ENCODE measurements at places on chromosomes 13 and 19. TPM values are rescaled to one million over a fixed set of nuclear protein-coding genes. Genes with fewer than 3 reads are reported as not detected.

DNA sequence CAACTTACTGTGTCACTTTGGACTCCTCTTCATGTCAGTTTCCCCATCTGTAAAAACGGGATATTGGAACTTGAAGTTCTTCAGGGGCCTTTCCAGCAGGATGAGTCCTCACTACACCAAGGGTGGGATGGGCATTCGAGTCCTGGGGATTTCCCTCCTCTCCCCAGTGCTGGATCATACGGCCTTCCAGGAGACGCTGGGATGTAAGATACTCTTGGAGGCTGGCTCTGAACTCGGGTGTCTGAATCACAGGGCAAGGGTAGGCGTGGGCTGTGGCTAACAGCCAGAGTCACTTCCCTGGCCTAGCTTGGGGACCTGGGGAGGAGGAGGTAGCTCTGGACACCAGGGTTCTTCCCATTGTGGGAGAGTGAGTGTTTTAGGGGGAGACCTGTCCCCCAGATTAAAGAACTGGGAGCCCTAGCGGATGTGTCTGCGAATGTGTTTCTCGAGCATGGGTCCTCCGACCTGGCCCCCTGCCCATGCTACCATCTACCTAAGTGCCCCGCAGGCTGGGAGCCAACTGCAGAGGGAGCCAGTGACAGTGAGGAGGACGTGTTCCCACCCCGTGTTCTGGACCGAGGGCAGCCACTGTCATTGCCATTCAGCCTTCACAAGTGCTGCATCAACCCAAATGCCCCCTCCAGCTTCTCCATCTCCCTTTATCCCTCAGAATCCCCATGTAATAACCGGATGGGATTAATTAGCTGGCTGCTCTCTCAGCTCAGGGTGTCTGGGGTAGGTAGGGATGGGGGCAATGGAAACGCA, 2.4 kb upstream of the CYTH2 start:
- DNase-seq = no peak

GRCh38 chr19:31875591-31875990, 469.8 kb upstream of the ZNF507 start:
- DNase-seq = no peak

Gene CYP2A7
- total RNA-seq = 0.10 TPM

Gene LENG9
- 1.2 TPM for total RNA-seq

DNA sequence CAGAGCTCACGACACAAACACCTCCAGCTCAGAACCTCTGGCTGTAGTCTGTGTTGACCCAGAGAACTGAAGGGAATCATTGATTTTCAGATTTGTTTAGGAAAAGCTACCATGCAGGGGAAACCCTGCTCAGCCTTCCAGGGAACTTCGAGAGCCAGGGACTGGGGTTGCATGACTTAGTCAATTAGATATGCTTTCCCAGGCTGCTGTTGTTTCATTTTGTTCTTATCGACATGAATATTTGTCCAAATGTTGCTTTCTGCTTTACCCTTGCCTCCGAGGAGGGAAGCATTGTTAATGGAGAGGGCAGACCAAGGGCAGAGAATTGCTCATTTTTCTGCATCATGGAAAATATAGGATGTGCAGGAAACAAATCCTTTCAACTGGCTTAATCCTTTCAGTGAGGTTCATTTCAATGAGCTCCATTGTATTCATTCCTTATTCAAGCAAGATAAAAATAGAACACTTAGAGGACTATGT, 82.5 kb downstream of the KLF5 start:
- DNase-seq = peak; percentile 42

DNA sequence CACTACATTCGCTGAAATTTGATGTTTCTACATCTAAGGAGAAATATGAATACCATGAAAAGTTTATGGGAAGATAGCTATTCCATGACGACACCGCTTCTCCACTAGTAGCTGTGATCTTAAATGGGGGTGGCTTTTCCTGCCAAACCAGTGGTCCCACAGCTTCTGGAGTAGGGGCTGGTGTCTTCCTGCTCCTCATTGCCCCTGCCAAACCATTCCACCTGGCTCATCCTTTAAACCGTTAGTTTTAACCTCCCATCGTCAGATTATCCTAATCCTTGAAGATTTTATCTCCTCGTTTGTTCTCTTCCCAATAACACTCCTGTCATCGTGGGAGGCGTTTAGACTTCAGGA, 568 bp upstream of the ZNF230 start:
- DNase-seq = no peak

Gene CRTC1
- total RNA-seq = 7.8 TPM

DNA sequence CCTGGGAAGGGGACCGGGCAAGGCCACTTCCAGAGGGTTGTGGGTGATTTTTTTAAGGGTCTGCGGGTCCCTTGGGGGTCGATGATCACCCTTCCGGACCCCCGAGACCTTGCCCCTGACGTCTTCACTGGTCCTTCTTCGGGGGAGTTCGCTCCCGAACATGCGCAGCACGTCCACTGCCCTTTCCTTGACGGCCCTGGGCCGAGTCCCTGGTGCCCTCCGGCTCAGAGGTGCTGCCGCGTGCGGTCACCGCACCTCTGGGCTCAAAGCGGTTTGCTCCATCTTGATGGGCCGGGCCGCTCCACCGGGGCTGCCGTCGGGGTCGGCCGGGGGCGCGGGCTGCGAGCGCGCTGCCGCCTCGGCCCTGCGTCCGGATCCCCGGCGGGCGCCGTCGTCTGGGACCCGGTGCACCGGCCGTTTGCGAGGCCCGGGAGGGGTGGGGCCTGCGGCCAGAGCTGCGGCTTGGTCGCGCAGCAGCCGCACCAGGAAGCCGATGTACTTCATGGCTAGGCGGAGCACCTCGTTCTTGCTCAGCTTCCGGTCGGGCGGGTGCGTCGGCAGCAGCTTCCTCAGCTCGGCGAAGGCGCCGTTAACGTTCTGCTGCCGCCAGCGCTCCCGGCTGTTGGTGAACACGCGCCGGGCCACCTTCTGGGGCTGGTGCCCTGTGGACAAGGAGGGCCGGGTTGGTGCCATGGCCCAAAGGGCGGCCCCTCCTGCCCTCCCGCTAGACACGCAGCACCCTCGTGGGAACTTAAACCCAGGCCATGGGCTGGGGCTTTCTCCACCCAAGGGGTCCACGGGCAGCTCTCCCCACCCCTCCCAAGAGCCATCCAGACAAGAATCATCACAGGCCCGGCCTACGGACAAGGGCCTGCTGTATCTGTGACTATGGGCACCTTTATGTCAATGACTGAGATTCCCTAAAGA, 3.3 kb downstream of the LYL1 start:
- peak; percentile 73 for DNase-seq

DNA sequence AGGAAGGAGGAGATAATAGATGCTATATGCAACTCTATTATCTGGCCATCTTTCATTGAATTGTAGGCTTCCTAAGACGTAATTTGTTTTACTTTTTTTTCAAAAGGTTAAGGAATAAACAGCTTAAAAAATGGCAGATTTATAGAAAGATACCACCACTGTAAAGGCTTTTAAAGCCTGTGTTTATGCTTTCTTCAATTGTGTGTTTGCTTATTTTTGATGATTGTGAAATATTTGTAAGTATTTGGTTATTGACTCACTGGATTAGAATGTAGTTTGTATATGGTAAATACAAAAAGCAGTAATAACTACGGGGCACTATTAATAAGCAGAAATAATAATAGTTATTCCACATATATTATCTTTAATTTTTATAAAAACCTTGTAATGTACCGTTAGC, 437.9 kb downstream of the KLF5 start:
- DNase-seq = no peak

GRCh38 chr13:67275351-67275960, 45.3 kb upstream of the PCDH9 start:
- DNase-seq = no peak

GRCh38 chr13:70249332-70250064, 141.2 kb upstream of the KLHL1 start:
- DNase-seq = no peak

GRCh38 chr13:40968416-40969000, 50.6 kb downstream of the ELF1 start:
- DNase-seq = no peak

Gene RFXAP
- total RNA-seq = 12.5 TPM

DNA sequence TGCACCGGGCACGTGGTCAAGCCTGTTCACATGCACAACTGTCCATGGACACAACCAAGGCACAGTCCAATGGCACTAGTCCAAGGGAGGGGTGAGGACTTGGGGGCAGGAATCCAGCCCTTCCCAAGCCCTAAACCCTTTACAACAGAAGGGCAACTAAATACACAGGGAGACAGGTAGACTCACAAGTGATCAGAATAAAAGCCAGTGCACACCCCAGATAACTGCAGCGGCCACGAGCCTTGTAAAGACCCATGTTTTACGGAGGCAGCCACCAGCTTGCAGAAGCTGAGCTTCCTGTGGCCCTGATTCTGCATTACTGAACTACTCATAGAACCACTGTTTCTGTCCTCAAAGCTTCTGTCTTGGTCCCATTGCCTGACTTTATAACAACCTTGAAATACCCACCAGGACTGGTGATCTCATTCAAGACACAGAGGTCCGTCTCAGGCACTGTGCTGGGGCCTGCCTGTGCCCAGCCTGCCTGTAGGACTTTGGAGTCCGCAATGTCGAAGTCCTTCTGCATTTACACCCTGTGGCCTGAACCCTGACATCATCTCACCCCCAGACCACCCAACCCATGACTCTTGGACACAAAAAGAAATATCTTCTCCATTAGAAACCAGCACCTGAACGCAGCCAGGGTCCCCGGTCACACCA, 181.2 kb downstream of the COL4A1 start:
- DNase-seq = no peak

DNA sequence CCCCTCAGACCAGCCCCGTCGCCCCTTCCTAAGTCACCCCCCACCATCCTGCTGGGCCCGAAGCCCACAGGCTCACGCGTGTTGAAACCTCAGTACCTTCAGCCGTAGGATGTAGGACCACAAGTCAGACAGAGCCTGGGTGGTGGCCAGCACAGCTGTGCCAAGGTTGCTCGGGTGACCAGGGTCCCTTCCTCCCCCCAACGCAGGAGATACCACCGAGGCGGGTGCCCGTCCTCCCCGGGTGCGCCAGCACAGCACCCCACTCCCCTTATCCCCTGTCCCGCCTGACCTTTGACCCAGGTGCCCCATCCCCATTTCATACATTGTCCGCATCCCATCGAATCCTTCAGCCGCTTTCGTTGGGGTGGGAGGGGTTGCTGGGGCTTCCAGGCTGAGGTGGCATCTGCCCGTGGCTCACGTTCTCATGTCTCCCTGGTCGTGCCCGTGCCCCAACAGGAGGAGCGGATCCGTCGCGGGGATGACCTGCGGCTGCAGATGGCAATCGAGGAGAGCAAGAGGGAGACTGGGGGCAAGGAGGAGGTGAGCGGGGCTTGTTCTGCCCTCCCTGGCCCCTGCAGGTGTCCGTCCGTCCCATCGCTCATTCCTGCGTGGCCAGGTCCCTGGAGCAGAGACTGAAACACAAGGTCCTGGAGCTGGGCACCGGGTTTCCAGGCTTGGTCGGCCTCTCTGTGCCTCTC, 14.5 kb downstream of the EPN1 start:
- no peak for DNase-seq

Gene BEST2
- total RNA-seq = not detected

Gene SLITRK1
- 33.7 TPM for total RNA-seq

DNA sequence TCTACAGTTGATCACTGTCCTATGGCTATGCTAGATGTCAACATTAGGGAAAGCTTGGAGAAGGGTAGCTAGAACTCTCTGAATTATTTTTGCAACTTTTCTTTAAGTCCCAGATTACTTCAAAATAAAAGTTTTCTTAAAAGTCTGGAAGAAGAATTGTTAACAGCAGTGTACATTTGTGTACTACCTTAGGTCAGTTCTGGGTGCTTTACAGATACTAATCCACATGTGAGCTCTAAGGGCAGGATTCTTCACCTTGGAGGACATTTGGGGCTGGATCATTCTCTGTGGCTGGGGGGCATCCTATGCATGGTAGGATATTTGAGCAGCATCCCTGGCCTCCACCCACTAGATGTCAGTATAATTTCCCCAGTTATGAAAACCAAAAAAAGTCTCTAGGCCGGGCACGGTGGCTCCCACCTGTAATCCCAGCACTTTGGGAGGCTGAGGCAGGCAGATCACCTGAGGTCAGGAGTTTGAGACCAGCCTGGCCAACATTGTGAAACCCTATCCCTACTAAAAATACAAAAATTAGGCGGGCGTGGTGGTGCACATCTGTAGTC, 2.8 kb downstream of the BRME1 start:
- no peak for DNase-seq

GRCh38 chr13:80551650-80552497, 210.9 kb upstream of the SPRY2 start:
- no peak for DNase-seq

Gene LILRA2
- 0.99 TPM for total RNA-seq

Gene AMH
- total RNA-seq = 3.3 TPM

GRCh38 chr19:43534305-43534815, 1.4 kb downstream of the ZNF575 start:
- DNase-seq = no peak

DNA sequence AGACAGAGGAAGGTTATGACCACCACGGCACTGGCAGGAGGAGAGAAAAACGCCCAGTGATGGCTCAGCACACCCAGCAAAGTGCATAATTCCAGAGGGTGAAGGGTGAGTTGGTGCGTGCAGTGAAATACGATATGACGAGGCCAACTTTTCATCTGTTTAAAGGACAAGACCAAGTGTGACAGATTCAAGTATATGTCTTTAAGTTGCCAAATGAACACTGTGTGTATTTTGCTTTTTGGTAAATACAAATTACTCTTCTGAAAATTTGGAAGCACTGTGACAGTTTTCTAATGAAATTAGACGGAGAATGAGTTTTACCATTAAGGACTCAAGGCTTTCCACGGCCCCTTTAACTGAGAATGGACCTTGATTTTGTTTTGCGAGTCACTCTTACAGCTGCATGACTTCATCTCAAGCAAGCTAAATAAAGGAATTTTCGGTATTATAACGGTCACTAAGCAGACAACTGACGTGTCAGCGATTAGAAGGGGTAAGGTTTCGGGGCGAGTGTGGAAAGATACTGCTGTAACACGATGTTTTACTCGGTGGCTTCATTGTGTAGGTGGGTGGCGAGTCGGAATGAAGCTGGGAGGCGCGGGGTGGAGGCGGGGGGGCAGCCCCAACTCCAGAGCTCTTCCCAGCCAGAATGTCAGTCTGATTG, 22.8 kb downstream of the COL4A2 start:
- no peak for DNase-seq

Gene DNAAF3
- total RNA-seq = 8.4 TPM

- DNase-seq = no peak
Measured at GRCh38 chr13:110250258-110250891, 56.6 kb downstream of the COL4A1 start.

Gene SLC25A41
- 0.83 TPM for total RNA-seq

- DNase-seq = no peak
Measured at GRCh38 chr19:43760941-43761340, 6.2 kb upstream of the SMG9 start.

DNA sequence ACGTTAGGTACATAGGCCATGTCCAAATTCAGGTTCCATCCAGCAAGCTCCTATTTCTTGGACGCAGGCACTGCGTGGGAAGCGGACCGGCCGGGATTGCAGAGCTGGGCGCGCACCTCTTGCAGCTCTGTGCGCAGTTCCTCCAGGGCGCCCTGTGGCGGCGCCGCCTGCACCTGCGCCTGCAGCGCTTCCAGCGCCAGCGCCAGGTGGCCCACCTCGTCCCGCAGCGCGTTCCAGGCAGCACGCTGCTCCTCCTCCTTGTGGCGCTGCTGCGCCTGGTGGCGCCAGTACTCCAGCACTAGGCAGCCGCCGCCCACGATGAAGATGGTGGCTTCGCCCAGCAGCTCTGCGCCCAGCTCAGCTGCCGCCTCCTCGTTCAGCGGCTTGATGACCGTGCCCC, 31.1 kb downstream of the OPA3 start:
- peak; percentile 18 for DNase-seq

Gene FGF22
- 1.2 TPM for total RNA-seq

Gene PALM3
- 4.0 TPM for total RNA-seq

Data from spinal cord (tissue), 10 donors.